Inflammatory macrophage (primary cell): ENCODE measurements at places on chromosomes 3 and 15.

- no peak for DNase-seq
Observed at GRCh38 chr3:9316881-9317361, 45.9 kb upstream of the THUMPD3 start.

GRCh38 chr3:165347526-165347925 lies 151.3 kb upstream of the SLITRK3 start:
- no peak for DNase-seq

- DNase-seq: no peak
Observed at GRCh38 chr3:112651516-112651915, 10.6 kb upstream of the CCDC80 start.

- no peak for DNase-seq
Observed at GRCh38 chr3:123282461-123282860, 80.7 kb downstream of the SEC22A start.

- peak; percentile 12 for DNase-seq
Observed at GRCh38 chr3:27623085-27623753, 98.9 kb downstream of the EOMES start.

- no peak for DNase-seq
Observed at GRCh38 chr15:51768018-51768417, 16.6 kb downstream of the TMOD2 start.

GRCh38 chr3:137792626-137793271 lies 28.6 kb downstream of the SOX14 start:
- DNase-seq: peak; percentile 22

DNA sequence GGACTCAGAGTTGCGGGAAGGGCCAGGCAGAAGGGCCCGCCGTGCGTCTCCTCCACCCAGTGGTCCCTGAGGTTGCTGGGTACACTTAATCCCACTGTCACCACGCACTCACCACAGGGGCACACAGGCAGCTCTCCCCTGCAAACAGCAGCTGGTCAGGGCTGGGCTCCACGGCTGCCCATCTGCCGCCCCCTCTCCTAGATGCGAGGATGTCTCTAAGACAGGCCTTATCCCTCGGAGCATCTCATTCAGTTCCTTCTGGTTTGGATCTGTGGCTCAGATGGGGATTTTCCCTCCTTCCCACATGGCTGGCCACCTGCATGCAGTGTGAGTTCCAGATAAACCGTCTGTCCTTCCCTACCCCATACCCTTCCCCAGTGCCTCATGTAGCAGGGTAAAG lies 26.3 kb downstream of the MRPS11 start:
- DNase-seq: no peak

GRCh38 chr3:28949580-28949979 lies 331.3 kb upstream of the RBMS3 start:
- DNase-seq: no peak

DNA sequence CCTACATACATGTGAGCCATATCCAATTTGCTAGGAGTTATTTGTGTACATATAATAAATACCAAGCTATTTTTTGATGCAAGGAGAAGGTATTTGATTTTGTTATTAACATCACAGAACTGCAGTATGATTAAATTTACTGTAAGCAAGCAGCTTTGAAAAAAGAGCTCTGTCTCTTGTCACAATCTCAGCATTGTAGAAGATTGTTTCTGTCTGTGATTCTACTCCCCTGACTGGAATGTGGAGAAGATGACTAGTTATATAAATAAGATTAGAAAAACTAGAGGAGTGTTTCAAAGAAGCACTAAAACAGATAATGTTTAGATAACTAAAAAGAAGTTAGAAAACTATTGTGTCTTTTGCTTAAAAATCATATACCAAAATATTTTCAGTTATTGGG lies 17.1 kb upstream of the DCBLD2 start:
- DNase-seq: no peak

GRCh38 chr3:34073961-34074360 lies 275.5 kb downstream of the PDCD6IP start:
- DNase-seq: no peak

- peak; percentile 92 for DNase-seq
Observed at GRCh38 chr3:44861412-44862225, at the start of gene TMEM42. Gene TMEM42 (plus strand): TSS chr3:44861912. CDS start chr3:44861925, 13 bp downstream.

GRCh38 chr15:39270934-39271333 lies 309.9 kb upstream of the THBS1 start:
- peak; percentile 18 for DNase-seq

DNA sequence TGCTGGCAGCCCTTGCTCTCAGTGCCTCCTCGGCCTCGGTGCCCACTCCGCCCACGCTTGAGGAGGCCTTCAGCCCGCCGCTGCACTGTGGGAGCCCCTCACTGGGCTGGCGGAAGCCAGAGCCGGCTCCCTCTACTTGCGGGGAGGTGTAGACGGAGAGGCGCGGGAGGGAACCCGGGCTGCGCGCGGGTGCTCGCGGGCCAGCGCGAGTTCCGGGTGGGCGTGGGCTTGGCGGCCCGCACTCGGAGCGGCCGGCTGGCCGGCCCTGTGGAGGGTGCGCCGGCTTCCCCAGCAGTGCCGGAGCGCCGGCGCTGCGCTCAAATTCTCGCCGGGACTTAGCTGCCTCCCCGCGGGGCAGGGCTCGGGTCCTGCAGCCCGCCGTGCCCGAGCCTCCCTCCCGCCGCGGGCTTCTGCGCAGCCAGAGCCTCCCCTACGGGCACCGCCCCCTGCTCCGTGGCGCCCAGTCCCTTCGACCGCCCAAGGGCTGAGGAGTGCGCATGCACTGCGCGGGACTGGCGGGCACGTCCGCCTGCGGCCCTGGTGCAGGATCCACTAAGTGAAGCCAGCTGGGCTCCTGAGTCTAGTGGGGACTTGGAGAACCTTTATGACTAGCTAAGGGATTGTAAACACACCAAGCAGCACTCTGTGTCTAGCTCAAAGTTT lies 231.5 kb downstream of the EFHB start:
- DNase-seq: no peak

DNA sequence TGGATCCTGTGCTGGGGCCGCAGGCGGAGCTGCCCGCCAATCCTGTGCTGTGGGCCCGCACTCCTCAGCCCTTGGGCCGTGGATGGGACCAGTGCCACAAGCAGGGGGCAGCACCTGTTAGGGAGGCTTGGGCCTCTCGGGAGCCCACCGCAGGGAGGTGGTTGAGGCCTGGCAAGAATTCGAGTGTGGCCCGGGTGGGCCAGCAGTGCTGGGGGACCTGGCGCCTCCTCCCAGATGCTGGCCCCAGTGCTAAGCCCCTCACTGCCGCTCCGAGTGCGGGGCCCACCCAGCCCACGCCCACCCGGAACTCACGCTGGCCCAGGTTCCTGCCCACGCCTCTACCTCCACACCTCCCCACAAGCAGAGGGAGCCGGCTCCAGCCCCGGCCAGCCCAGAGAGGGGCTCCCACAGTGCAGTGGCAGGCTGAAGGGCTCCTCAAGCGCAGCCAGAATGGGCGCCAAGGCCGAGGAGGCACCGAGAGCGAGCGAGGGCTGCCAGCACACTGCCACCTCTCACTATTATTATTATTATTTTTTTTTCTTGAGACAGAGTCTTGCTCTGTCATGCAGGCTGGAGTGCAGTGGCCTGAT lies 31.4 kb upstream of the TBL1XR1 start:
- DNase-seq: no peak

GRCh38 chr3:60202052-60202726 lies 1049.1 kb downstream of the FHIT start:
- no peak for DNase-seq

DNA sequence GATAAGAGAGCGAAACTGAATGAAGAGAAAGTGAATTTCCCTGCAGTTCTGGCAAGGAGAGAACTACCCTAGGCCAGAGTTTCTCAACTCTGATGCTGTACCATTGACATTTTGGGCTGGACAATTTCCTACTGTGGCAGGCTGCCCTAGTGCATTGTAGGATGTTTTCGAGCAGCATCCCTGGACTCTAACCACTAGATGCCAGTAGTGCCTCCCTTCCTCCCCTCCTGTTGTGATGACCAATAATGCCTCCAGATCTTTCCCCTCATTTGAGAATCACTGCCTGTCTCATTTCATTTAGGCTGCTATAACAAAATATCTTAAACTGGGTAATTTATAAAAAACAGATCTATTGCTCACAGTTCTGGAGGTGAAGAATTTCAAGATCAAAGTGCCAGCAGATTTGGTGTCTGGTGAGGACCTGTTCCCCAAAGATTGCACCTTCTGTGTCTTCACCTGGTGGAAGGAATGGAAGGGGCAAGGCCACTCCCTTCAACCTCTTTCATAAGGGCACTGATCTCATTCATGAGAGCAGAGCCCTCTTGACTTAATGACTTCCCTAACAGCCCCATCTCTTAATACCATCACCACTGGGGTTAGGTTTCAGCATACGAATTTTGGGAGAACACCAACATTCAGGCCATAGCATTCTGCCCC lies 188.9 kb upstream of the MEIS2 start:
- no peak for DNase-seq

DNA sequence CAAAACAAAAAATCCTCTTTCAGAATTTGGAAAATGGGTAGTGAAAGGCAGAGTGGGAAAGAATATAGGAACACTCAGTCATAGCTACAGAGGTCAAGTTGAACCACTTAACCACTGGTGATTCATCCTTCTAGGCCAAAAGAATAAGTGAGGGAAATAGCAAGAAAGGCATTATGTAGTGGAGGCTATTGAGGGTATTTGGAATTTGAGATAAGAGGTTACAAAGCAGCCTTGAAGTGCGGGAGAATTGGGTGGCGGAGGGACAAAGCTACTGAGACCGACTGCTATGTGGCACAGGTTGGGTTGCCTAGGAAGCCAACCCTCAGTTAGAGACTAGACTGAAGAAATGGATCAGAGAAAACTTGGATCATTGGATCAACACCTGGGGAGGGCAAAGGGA lies 109.5 kb downstream of the SYNPR start:
- no peak for DNase-seq

DNA sequence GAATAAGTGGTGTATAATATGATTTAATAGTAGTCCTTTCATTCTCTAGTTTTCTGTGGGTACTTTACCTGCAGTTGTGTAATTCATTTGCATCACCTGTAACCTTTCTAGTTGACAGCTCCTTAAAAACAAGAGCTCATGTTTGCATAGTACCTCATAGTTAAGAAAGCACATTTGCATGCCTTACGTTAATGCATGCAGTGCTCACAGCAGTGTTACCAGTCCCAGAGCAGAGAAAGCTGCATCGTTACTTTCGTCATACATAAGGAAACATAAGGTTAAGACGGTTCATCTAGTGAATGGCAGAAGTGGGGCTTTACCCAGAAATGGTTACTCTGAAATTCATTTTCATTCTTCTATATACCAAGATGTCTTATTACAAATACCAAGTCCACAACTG lies 111.3 kb downstream of the AKAP13 start:
- peak; percentile 18 for DNase-seq

DNA sequence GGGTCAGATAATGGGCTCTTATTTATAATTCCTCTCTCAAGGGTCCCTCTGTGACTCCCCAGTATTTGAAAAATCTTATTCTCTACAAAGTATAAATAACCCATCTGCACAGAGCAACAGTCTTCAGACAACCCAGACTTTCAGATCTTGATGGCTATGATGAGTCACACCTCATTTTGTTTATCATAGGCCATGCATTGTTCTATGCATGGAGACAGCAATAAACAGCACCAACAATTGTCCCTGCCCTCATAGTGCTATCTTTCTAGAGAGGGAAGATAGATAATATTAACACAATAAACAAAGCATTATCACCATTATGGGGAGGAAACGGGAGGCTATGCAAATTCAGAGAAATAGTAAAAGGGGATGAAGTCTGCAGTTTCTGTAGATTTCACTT lies 13.4 kb downstream of the FHIT start:
- DNase-seq: no peak

GRCh38 chr15:76973362-76973743 lies 21.6 kb upstream of the PSTPIP1 start:
- DNase-seq: peak; percentile 54

DNA sequence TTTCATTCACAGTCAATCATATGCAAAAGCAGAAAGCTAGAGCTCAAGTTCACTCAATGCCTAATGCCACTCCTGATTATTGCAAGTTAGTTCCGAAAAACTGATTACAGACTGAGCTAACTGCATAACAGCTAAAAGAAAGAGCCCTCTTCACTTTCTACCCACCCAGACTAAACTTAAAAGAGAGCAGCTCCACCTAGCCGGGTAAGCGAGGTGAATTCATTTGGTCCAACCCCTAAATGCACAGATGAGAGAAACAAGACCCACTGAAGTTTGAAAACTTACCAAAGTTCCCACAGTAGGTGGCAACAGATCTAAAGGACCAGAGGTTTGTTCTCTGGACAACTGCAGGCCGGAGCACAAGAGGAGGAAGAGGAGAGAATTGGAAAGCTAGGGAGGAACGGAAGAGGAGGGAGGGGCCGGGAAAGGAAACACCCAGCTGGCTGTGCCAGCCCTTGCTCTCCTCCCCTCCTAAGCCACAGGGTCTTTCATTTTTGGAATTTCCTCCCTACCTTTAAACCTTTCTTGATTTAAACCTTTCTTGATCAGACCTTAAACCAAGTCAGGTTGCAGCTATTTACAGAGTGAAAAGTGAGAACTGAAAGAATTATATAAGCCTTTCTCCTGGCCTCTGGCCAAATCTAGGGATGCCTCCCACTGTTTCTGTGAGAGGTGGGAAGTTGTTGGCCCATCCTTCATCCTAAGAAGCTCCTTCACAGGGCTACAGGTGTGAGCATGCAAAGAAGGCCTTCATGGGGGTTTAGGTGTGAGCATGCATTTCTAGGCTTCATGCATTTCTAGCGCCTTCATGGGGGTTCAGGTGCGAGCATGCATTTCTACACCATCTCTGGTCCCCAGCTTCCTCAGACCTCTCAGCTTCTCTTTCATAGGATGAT lies 114.7 kb upstream of the LMOD3 start:
- DNase-seq: no peak

DNA sequence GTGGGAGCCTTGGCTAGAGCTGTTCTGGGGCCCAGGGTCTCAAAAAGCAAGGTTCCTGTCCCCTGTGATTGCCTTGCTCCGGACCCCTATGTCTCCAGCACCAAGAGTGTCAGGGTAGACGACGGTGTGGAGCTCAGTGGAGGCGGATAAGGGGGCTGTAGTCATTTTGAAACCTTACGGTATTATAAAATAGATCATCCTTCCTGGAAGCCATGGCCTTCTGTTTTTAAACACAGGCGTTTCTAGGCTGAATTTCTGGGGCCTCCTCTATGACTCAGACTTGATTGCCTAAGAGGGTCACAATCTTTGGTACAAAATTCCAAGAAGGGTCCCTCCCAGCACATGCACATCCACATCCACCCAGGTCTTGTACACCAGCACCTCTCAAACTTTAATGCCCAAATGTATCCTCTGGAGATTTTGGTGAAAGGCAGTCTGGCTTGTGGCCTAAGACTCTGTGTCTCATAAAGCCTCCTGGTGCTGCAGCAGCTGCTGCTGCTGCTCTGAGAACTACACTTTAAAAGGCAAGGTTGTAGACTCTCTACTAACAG lies 70.5 kb upstream of the XCR1 start:
- peak; percentile 92 for DNase-seq
